ENCODE measurements at places on chromosomes 7 and 10.
A peak's percentile ranks its signal among the peaks of the same experiment; 100 is the strongest.

DNA sequence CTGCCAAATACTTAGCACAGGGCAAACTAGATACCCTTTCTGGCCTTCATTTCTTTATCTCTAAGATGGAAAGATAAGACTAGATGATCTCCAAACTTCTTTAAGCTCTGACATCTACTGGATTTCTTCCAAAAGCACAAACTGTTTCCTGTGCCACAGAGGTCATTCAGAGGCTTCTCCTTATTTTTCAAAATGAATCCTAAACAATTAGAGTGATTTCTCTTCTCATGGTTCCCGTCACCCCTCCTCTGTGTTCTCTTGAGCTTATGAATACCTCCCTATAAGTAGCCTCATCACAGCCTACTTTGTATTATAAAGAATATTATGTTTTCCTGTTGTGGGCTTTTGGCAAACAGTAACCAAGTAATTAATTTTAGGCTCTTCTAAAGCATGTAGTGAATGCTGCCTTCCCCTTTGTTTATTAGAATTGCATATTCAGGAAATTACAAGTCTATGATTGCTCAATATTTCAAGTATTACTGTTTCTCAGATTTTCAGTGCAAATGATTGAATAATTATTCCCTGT lies 179.5 kb downstream of the REEP3 start:
- peak; percentile 26 for DNase-seq

GRCh38 chr10:121796342-121796741 lies 131.5 kb downstream of the ATE1 start:
- no peak for DNase-seq

DNA sequence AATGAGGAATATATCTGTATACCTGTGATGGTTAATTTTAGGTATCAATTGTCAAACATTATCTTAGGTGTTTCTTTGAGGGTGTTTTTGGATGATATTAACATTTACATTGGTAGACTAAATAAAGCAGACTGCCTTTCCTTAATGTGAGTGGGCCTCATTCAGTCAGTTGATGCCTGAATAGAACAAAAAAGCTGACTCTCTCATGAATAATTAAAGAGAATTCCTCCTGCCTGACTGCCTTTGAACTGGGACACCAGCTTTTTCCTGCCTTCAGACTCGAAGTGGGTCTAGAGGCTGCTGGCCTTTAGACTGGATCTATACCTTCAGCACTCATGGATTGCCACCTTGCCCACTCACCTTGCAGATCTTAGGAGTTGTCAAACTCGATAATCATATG lies 117.9 kb upstream of the TMEM168 start:
- DNase-seq = no peak

DNA sequence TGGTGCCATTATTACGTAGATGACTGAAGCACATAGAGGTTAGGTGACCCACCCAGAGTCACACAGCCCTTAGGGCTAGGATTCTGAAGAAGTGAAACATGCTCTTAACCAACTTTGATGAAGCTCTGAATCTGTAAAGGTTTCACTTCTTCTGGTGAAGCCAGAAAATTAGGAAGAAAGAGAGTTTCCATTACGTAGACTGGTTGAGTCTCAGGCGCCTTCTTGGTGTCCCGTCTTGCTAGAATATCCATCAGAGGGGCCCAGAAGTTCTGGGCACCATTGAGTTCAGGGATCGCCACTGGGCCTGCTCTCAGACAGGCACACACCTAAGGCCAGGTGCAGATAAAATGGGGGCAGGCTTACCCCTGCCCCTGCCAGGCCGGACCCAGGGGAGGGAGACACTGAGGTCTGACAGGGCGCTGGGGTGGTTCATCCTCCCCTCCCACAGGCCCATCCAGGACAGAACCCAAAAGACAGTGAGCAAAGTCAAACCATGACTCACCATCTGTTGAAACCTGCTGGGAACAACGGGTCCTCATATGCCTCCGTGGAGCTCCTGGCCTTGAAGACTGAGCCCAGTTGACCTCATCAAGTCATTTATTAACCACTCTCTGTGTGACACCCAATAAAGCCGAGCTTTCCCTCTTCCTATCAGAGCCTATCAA lies 33.2 kb downstream of the DRGX start:
- no peak for DNase-seq

- no peak for DNase-seq
Measured at GRCh38 chr7:91852263-91852741, 28.2 kb downstream of the MTERF1 start.

- DNase-seq = peak; percentile 1
Measured at GRCh38 chr7:120877701-120878100, 19.8 kb upstream of the TSPAN12 start.

DNA sequence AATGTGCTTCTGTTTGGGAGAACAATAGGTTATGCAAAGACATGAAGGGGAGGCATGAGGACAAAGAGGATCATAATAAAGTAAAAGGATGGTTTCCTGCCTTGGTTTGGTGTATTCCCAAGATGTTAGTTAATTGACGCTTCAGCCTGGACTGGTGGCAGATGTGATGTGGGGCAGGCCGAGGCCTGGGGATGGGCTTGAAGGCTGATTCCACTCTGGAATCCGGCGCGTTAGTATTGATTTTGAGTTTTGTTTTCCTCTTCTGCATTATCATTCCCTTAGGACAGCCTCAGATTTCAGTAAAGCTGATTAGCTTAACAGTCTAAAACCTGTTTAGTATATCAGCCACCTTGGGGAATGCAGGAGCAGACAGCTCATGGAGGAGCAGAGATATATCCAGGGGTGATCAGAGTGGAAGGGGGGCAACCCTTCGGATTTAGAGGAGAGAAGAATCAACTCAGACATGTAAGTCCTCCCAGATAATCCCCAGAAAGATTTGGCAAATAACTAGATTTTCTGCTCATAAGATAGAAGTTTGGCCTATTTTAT lies 159.8 kb upstream of the MTPN start:
- DNase-seq = no peak

DNA sequence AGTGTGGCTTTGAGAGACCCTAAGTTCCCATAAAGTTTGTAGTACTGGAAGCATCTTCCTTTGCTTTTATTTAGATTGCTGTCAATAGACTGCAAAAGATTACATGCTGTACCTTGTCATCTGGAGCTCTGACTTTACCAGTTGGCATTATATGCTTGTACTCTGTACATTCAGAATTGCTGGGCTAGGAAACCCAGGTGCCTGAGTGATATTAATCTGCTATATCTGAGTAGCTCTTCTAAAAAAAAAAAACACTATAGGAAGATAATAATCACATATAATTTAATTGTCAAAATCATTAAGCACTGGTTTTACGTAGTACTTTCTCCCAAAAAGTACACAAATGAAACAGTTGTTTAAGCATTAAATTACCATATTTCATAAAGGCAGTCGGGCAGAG lies 12.3 kb downstream of the GATA3 start:
- no peak for DNase-seq

GRCh38 chr10:132580143-132580542 lies 42.6 kb downstream of the INPP5A start:
- no peak for DNase-seq

- DNase-seq = peak; percentile 72
Measured at GRCh38 chr7:121337398-121337797, 8.6 kb downstream of the WNT16 start.

DNA sequence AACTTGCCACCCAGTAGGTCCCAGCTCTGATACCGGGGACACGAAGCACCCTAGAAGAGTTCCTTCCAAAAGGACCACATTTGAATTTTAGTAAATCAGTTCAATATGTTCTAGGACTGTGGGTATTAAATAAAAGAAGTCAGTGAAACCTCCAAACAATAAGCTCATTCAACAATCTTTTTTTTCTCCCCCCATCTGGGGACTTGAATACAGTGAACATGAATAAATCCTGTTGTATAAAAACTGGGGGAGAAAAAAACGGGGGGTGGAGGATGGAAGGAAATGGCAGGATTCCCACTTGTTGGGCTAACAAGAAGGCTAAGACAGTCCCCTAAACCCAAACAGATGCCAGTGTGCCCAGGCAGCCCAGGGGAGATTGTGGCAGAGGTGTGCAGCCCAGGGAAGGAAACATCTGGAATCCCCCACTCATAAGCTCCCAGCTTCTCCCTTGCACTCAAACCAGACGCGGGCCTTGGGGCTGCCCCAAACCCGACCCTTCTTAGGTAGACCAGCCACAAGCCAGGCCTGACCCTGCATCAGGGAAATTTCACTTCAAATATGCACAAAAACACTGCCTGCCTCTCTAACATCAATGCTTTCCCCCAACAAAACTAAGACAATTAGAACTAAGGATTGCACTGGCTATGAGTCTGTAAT lies 8.8 kb downstream of the AFAP1L2 start:
- DNase-seq = no peak

DNA sequence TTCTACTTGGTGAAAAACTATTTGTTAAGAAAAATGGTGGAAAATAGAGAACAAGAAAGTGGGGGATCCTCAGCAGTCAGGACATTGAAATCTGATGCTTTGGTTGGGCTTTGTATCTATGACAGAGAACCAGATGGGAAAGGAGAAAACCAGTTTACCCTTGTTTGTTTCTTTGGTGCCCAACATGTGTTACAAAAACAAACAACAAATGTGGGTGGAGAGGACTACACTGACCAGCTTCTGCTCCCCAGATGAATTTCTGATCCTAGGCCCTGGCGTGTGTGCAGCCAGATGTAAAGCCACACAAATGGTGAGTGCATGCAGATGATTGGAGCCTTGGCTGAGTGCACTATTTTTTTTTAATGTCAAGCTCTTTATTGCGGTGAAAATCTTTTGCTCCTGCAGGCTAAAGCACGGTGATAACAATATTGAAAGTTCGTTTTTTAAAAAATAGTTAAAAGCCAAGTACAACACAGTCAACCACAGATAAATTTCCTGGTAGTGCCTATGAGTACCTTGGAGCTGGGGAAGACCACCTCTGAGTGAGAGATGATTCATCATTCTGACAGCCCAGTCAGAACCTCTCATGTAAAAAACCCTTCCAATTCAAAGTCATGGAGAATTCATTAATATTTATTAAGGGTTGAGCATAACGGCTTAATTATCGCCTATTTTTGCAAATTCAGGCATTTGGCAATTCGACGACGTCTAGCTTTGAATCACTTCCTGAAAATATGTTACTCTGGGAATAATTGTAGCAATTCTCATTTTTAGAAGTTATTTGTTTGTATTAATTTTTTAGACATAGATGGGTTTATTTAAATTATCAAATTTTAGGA lies 163.7 kb downstream of the AGMO start:
- DNase-seq = peak; percentile 30

DNA sequence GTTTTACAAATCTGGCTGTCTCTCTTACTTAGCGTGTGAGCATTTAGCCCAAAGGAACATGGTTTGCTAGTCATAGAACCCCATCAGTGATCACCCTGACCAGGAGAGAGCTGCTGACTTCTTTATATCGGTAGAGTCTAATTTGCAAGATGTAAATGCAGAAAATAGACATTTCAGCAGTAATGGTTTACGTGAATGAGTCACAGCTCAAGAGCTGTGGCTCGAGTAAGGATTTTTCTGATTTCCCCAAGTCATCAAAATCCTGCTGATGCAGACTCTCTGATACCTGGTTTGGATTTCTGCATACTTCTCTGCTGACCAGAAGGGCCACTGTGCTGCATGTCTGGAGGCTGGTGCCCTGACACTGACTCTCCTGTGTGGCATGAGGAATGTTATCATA lies 25.7 kb downstream of the NUB1 start:
- peak; percentile 18 for DNase-seq

DNA sequence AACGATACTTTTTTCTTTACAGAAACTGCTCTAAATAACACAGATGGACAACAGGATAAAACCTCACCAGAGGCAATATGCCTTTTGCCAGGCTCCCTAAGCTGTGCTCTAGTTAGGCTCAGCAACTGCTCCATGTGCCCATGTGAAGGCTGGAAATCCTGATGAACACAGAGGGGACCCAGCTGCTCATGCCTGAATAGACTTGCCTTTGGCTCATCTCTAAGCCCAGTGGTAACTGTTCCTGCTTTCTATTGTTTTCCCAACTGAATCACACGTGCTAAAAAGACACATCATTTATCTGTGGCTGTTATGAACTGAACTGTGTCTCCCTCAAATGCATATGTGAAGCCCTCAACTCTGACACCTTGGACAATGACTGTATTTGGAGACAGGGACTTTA lies 110.4 kb downstream of the RNF216 start:
- no peak for DNase-seq

- peak; percentile 78 for DNase-seq
Measured at GRCh38 chr10:22655312-22655981, 58.9 kb downstream of the PIP4K2A start.

- DNase-seq = peak; percentile 4
Measured at GRCh38 chr10:117271427-117271826, 30.5 kb downstream of the SLC18A2 start.

- peak; percentile 77 for DNase-seq
Measured at GRCh38 chr7:39609113-39609934, 14.0 kb upstream of the RALA start.

GRCh38 chr10:72503241-72503640 lies 122.6 kb downstream of the MICU1 start:
- DNase-seq = peak; percentile 85

GRCh38 chr7:142557971-142558582 lies 191.2 kb upstream of the PRSS1 start:
- DNase-seq = peak; percentile 51

DNA sequence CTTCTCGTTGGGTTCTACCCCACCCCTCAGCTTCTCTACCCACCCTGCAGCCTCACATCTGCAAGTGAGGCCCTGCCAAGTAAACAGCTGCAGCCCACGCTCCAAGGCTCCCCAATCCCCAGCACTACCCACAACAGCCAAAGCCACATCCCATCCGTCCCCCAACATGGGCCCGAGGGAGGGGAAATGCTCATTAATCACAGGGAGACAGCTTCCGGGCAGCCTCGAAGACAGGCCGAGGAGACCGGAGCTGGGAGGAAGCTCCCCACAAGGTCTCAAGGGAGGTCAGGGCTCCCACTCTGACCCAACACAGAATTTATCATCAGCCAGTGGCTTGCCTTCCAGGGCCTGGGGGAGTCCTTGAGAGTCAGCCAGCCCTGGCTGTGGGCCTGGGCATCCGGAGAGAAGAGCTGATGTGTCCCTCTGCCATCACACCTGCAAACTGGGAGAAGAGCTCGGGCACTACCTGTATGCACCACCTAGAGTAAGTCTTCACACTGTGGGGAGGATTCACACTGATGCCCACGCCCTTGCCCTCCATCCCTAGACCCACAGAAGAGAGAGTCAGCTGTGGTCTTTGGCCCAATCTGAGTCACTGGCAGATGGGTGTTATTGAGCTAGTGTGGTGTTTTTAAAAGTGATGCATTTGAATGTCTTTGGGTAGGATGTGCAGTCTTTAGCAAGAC lies 115.5 kb upstream of the ZMIZ1 start:
- DNase-seq = peak; percentile 84

GRCh38 chr7:107693396-107693795 lies 32.8 kb downstream of the SLC26A4 start:
- no peak for DNase-seq

DNA sequence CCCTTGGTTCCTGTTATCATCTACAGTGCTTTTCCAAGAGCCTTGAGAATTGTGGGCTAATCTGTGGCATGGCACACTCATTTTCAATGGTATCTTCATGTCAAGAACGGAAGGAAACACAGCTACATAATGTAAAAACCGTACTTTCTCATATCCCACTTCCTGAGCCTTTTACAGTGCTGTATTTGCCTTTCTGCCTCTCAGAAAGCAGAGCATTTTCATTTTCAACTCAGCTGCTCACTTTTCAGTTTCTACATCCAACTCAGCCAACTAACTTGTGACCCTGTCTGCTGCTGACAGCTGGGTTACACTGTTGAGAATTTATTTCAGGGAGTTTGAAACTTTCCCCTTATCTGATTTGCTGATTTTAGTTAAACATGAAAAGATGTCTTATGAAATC lies 875.8 kb upstream of the KCND2 start:
- no peak for DNase-seq

- DNase-seq = no peak
Measured at GRCh38 chr7:31052841-31053601, 913 bp downstream of the ADCYAP1R1 start.

All from fibroblast of skin of scalp (primary cell).